Stimulated activated CD8-positive, alpha-beta memory T cell treated with anti-CD3 and anti-CD28 coated beads, Interleukin-15, amount 100 ng/mL, for 48 hours (primary cell): ENCODE measurements at places on chromosomes 12 and 14.

- DNase-seq, result no peak
Measured at GRCh38 chr14:67710209-67710608, 8.5 kb downstream of the RDH12 start.

GRCh38 chr12:120290609-120291305 is 946 bp downstream of the RNU4-2 start:
- no peak for DNase-seq

DNA sequence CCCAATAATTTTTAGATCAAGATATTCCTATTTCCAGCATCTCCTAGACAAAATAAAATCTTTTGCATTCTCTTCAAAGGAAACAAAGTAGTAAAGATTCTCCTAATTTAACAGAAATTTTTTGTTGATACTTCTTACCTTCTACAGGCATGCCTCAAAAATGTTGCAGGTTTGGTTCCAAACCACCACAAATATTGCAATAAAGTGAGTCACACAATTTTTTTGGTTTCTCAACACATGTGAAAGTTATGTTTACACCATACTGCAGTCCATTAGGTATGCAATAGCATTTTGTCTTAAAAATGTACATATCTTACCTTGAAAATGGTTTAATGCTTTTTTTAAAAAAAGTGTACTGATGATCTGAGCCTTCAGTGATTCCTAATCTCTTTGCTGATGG is 65.6 kb upstream of the USP15 start:
- no peak for DNase-seq

GRCh38 chr12:70398862-70399261 is 32.8 kb downstream of the KCNMB4 start:
- DNase-seq, result no peak

- DNase-seq, result no peak
Measured at GRCh38 chr12:121983536-121984210, 38.0 kb upstream of the BCL7A start.

DNA sequence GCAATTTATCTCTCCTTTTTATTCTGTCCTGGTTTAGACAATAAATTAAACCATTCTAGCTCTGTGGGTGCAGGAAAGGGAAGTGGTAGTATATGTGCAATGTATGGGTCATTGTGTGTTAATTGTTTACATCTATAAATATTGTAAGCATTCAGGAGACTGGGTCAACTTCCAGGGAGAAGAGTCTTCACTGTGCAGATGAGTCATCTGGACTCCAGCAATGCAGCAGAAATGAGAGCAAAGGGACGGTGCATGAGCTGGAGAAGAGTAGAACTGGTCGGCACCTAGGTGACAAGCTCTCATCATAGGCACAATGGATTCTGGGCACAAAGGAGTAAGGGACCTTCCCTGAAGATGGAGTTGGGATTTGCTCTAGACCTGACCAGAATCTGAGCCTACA is 211.1 kb upstream of the DAAM1 start:
- DNase-seq, result no peak

DNA sequence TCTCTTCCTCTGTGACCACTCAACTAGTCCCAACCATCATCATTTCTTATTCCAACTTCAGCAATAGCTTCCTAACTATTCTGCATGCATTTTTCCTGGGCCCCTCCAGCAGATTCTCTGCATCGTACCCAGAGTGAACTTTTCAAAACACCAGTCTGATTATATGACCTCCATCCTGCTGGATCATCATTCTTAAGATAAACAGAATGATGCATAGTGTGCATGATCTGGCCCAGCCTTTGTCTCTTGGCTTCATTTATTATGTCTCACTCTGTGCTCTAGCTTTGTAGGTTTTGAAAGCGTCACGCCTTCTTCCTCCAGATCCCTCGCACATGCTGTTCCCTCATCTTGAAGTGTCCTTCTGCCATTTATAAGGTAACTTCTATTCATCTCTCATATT is 46.3 kb upstream of the SLC38A4 start:
- DNase-seq, result no peak
